ENCODE measurements at places on chromosomes 5 and 9.

DNA sequence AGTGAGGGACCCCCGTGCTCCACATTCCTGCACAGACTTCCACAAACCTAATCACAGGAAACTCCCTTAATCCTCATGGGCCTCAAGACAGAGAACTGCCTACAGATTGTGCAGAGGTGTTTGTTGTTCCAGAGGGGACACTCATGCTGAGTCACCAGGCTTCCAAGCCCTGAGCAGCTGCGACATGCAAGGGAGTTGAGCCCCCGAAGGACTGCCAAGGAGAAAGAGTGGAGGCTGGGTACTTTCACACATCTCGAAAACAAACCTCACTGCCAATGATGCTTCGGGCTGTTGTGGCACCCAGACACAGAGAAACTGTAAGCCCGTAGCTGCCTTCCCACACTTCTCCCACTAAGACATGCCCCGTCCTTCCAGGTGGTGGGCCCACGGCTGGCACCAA, 480.8 kb downstream of the CDH12 start:
- DNase-seq: no peak

DNA sequence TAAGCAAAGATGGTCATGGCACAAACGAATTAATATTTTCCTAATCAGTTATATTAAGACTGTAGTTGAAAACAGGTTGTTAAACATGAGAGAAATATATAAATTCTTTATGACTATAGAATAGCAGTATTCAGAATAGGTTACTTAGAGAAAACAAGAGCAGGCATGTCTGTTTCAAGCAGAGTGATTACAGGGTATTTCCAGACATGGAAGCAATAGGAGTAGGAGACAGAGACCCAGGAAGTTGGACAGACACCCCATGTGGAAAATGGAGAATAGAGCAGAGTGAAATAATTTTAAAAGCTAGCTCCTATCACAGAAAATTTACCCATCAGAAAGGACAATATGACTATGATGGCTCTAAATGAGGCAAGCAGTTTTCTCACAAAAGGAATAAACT, 111.5 kb downstream of the IZUMO3 start:
- no peak for DNase-seq

- no peak for DNase-seq
These were observed 35.3 kb downstream of the UBE2QL1 start for GRCh38 chr5:6483880-6484382.

DNA sequence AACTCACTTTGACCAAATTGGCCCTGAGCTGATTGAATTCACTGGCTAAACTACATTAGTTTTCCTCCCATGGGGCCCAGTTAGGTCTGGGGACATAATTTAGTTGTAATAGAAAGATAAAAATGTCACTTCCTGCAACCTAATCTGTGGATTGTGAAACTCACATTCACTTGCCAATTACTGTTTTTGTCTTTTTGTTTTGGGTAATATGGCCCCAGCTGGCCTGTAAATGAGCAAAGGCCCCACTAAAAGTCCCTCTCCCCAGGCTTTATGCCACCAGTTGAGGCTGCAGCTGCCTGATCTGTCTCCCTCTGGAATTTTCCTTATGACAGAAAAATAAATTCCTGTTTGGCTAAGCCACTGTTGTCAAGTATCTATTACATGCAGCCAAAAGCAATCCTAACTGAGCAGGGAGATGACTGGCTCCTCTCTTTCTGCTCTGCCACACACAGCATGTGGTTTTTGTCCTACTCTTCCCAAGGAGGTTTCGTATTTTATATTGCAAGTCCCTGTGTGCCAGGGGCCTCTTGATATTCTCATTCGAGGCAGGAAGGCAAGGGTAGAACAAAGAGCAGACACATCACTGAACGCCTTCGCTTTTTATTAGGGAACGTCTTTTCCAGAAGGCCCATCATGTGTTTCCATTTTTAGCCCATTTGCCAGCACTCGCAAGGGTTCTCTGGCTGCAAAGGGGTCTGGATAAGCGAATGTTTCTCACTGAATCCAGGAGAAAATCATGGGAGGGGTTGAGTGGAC, 24.1 kb upstream of the SLC25A48 start:
- DNase-seq: no peak

GRCh38 chr9:129285382-129285781, 107.3 kb upstream of the IER5L start:
- no peak for DNase-seq

- no peak for DNase-seq
These were observed 18.8 kb downstream of the PSIP1 start for GRCh38 chr9:15491950-15492349.

- no peak for DNase-seq
These were observed 13.7 kb downstream of the SYK start for GRCh38 chr9:90815183-90815943.

- no peak for DNase-seq
These were observed 18.1 kb upstream of the SCAI start for GRCh38 chr9:125161284-125161918.

GRCh38 chr5:81513982-81514381, 120.0 kb upstream of the ACOT12 start:
- peak; percentile 10 for DNase-seq

DNA sequence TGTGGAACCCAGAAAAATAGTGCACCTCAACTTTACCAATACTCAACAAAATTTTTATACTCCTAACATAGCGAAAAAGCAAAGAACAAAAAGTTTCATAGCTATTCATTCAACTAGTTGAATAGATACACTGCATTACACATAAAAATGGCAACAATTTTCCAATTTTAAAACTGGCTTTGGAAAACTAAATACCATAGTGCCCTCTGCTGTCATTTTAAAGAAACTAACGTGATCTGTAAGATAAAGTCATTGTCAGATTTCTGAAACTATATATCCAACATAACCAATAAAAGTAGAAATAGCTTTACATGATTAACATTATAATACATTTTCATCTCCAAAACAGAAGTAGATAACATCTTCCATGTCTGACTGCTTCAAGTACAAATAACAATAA, 31.6 kb downstream of the DTWD2 start:
- no peak for DNase-seq

GRCh38 chr9:92642564-92642963, 27.4 kb downstream of the IPPK start:
- DNase-seq: no peak

- DNase-seq: no peak
These were observed 79.2 kb downstream of the DPYSL3 start for GRCh38 chr5:147430628-147431027.

DNA sequence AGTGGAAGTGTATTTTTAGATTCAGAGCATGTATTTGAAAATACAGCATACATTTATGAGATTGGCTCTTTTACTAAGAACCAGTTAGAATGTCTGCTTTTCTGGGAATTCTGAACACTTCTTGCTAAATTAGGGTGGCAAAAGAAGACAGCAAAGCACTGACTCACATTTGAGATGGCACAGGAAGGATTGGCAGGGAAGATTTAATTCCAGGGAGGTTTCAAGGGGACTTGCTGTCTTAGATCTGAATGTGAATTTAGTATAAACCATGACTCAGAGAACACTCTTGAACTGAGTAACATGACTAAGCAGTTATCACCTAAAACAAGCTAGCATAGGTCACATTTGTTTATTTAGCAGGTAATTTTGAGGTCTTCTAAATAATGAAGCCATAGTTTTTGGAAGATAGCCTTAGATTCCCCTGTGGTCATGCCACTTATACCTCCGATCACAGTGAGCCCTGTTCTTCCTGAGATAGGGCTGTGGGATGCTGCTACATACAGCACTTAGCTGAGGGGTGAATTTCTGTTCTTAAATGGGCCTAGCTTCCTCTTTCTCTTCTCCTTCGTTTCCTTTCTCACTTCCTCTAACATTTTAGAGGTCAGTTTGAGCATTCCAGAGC, 173.8 kb downstream of the PCSK1 start:
- no peak for DNase-seq

DNA sequence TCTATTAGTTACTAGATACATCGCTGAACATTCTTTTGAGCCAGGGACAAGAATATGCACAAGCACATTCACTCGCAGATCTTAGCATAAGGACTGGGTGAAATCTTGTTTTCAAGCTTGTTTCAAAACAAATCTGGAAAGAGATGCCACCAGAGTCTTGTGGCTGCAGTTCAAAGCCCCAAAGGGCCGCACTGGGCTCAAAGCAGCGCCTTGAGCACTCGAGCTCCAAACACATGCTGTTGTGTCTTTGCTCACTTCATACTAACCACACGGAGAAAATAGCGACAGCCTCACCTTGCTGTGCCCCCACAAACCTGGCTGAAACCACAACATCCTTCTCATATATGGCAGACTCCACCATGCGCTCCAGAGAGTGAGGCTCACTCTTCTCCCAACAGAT, 34.2 kb upstream of the IL7R start:
- DNase-seq: peak; percentile 72

DNA sequence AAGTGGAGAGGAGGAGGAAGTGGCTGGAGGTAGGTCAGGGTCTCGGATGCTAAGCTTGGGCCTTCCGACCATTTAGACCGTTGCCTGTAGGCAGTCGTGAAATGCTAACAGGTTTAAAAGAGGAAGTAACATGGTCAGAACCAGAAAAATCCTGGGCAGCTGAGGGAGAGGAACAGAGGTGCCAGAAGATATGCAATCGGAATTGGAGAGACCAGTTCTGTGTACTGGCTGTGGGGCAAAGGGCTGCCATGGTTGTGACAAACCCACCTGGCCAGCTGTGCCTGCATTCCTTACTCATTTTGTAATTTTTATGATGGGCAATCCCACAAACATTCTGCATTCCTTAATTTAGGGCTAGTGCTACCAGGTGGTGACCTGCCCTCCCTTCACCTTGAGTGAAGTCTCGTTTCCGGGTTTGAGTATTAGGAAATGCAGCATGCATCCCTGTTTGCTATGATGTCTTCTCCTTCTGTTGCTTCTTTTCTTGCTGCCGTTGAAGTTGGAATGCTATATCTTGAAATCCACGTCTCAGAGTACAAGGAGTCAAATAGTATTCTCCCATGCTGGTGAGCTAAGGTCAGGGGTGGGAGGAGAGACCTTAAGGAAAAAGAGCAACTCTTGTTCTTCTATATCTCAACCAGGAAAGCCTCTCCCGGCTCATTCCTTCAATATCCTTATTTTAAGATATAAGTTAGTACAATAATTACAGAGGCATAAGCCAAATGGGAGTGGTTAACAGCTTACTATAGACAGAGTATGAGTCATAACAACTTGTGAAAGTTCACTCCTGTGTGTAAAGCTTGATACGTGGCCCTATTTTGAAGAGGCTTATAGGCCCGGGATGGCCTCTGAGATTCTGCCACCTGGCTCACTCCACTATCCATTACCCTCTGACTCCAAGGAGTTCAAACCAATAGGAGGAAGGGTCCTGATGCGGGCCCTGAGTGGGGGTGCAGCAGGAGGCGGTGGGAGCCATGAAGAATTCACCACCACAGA, 37.0 kb downstream of the B4GALT1 start:
- DNase-seq: peak; percentile 54

DNA sequence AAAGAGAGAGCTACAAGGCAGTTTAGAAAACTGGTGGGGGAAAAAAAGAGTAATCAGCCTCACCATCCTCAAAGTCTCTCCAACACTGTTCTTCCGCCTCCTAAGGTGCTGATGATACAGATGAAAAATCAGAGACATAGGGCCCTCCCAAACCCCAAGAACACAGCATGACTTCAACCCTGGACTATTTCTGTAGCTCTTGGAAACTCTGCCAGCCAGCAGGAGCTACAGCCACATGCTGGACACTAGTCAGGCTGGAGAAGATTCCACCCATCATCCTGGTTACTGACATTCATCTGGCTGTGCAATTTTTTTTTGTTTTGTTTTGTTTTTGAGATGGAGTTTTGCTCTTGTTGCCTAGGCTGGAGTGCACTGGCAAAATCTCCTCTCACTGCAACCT, 42.4 kb downstream of the OXCT1 start:
- no peak for DNase-seq

DNA sequence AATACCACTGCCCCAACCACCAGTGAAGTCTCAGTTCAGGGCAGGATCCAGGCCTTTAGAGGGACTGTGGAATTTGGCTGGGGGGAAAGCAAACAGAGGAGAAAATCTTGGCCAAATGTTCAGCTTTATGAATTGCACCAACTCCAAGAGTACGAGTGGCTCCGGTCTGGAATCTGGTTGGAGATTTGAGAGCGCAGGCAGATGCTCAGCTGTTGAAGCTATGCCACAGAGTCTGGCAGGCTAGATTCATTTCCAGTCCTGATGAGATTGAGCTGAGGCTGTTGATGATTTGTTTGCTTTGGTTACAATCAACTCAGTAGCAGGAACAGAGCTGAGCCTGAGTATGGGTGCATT, 9.1 kb upstream of the HSPB3 start:
- no peak for DNase-seq

DNA sequence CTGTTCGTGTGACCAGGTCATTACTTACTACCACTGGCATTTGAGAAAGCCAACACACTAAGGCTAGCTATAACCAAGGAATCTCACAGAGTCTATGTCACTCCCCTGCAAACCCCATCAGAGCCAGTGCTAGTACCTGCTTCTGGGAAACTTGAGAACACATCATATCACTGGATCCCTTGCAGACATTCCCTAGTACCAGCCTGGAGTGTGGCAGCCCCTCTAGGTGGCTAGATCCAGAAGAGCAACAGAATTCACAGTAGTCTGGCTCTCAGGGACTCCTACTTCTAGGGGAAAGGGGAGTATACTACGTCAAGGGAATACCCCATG, 73.8 kb upstream of the RUSC2 start:
- DNase-seq: no peak

DNA sequence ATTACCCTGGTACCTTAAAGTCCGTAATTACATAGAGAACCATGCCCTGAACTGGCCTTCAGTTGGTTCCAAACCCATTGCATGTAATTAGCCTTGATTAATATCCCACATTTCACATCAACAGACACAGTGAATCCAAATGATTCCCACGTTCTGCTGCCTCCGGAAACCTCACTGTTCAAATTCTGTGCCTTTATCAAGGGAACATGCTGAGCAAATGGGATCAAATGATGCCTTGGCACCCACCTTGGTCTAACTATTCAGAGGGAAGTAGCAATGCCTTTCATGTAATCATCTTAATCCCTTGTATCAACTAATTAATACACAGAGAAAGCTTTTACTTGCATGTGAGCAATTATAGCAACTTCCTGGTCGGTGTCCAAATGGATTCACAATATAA, 100.6 kb downstream of the EFNA5 start:
- no peak for DNase-seq

DNA sequence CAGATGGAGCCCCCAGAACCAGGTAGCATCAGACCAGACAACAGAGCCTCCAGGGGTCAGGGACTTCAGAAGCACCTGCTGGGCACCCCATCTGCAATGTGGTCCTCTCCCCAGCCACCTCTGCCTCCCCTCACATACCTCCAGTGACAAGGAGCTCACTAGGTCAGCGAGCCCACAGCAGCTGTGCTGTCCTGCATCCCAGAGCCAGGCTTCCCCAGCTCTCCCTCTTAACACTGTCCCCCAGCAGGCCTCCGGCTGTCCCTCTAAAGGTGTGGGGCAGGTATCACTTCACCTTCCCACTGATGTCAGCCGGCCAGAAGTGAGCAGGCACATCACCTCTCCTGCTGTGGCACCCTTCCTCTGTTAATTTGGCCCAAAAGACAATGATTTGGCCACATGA, 83.6 kb downstream of the LMX1B start:
- no peak for DNase-seq

- DNase-seq: no peak
These were observed 171.2 kb downstream of the CCDC171 start for GRCh38 chr9:15724016-15724415.
